Thymus (tissue), 14 donors: ENCODE measurements at places on chromosomes 13 and 19. TPM values are rescaled to one million over a fixed set of nuclear protein-coding genes. Genes with fewer than 3 reads are reported as not detected.

Gene ZNF586
- polyA plus RNA-seq: 15.2 TPM

DNA sequence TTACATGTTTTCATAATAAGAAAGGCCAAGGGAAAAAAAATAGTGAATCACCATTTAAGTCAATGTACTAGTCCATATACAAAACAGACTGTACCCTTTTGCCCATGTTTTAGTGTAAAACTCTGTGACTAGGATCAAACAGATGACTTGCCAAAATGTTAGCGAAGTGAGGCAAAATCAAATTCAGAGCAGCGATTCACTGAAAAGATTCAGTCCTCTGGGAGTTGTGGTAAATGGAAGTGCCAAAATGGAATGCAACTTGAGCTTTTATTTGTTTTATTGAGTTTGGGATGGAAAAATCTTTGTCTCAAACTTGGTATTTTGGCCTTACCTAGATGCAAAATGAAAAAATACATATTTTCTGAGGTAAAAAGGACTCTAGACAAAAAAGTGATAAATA, 9.1 kb downstream of the CDADC1 start:
- no peak overlapping the region for H3K4me3 ChIP-seq
- no peak overlapping the region for H3K27ac ChIP-seq
- no peak for DNase-seq
- H3K36me3 ChIP-seq: peaks cover 16% of the 10 kb centered on the region
- H3K4me1 ChIP-seq: no peaks in the 10 kb centered on the region

DNA sequence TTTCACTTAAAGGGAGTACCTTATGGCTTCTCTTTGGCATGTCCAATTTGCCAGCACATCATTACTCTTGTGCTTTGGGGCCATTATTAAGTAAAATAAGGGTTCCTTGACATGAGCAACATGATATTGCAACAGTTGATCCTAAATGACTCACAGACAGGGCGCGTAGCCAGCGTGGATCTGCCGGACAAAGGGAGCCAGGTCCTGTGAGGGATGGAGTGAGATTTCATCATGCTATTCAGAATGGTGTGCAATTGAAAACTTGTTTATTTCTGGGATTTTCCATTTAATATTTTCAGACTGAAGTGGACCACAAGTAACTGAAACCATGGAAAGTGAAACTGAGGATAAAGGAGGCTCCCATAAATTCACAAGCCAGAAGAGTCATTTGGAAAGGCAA, 48.6 kb upstream of the WASF3 start:
- no peak overlapping the region for H3K4me3 ChIP-seq
- H3K36me3 ChIP-seq: no peaks in the 10 kb centered on the region
- H3K27me3 ChIP-seq: no peaks in the 10 kb centered on the region
- H3K27ac ChIP-seq: no peak overlapping the region
- no peaks in the 10 kb centered on the region for H3K4me1 ChIP-seq

- DNase-seq: no peak
- H3K27ac ChIP-seq: no peak overlapping the region
- no peak overlapping the region for H3K4me3 ChIP-seq
- H3K4me1 ChIP-seq: no peaks in the 10 kb centered on the region
These were observed 12.2 kb downstream of the ZNF112 start for GRCh38 chr19:44344255-44344654.

Gene GSX1
- 0.37 TPM for polyA plus RNA-seq

- H3K4me3 ChIP-seq: no peak overlapping the region
- H3K27ac ChIP-seq: no peak overlapping the region
- DNase-seq: no peak
- peaks cover 3% of the 10 kb centered on the region for H3K4me1 ChIP-seq
- no peaks in the 10 kb centered on the region for H3K27me3 ChIP-seq
These were observed 132.1 kb downstream of the RGCC start for GRCh38 chr13:41589434-41589833.

- H3K4me1 ChIP-seq: no peaks in the 10 kb centered on the region
- no peaks in the 10 kb centered on the region for H3K27me3 ChIP-seq
- no peak overlapping the region for H3K27ac ChIP-seq
These were observed 90.9 kb downstream of the GJA3 start for GRCh38 chr13:20069956-20070355.

- no peaks in the 10 kb centered on the region for H3K27me3 ChIP-seq
- no peaks in the 10 kb centered on the region for H3K36me3 ChIP-seq
- no peak overlapping the region for H3K4me3 ChIP-seq
- peaks cover 38% of the 10 kb centered on the region for H3K4me1 ChIP-seq
These were observed 22.2 kb downstream of the FAM187B start for GRCh38 chr19:35206379-35206778.

DNA sequence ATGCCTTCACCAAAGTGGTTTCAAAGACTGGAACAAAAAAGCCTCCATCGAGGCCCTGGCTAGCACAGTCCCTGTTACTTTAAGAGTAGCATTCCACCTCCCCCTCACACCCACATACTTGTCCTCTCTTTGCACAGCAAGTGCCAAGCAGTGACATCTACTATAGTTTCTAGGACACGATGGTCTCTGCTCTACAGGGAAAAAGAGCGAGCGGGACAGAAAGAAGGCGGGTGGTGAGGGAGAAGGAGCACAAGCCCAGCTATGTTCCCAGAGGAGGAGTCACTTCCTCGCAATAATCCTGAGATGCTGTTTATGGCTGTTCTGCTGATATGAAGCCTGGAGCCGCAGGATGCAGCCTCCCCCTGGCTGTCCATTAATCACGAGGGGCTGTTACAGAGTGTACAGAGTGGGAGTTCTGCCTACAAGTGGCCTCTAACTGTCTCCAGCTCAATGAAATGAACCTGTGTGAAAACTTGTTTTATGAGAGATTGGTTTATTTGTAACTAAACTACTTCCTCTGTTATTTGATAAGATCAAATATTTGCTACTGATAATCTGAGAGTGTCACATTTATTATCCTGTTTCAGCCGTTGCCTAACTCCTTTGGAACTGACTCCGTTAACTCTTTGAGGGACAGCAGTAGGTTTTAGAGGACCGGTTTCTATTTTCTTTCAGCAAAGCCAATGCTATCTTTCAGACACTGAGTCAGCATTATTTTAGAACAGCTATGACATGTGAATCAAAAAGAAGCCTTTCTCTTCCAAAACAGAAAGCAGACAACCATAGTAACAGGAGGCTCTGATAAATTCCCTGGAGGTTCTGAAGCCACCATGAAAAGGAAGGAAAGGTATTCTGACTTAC, 208.0 kb downstream of the SPRY2 start:
- no peak overlapping the region for H3K4me3 ChIP-seq
- no peaks in the 10 kb centered on the region for H3K4me1 ChIP-seq
- no peak for DNase-seq
- no peaks in the 10 kb centered on the region for H3K36me3 ChIP-seq

DNA sequence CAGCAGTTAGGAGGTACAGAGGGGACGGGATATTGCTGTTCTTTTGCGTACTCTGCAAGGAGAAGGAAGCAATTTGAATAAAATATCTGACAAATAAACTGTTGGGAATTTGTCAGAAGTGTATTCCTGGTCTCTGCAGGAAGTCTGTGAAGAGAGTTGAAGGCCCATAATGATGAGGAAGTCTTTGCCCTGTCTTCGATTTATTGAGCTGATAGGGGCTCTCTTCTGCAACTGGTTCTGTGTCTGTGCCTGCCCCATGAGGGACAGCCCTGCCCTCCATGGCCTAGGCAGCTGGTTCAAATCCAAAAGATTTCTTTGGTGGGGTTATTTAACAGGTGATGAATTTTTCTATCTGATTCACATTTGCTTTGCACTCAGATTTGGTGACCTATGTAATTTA, 339.7 kb upstream of the EDNRB start:
- H3K27ac ChIP-seq: no peak overlapping the region
- H3K27me3 ChIP-seq: no peaks in the 10 kb centered on the region
- H3K4me1 ChIP-seq: no peaks in the 10 kb centered on the region
- no peak for DNase-seq

DNA sequence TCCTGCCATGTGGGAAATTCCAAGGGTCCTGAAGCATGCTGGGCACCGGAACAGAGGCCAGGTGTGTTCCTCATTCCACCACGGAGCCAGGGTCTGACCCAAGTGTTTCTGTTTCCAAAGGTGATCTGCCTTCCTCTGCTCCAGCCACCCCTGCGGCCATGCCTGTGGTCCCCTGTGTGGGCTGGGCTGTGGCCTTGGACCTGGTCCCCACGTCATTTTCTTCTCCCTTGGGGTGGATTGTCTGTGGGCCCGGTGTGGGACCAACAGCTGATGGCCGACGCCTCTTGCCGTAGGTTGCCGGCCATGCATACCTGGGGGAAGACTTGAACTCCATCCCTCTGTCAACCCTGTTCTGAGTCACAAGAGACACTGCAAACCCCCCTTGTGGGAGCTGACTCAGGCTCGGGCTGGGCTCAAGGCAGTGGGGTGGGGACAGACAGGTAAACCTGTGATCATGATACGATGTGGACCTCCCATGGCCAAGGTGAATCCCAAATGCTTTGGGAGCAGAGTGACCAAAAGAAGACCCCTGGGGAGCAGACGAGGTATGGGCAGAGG, 35.0 kb downstream of the ATP11A start:
- H3K27ac ChIP-seq: peak overlapping the region; percentile 83
- DNase-seq: no peak
- no peaks in the 10 kb centered on the region for H3K36me3 ChIP-seq
- no peaks in the 10 kb centered on the region for H3K27me3 ChIP-seq
- peaks cover 11% of the 10 kb centered on the region for H3K4me1 ChIP-seq

DNA sequence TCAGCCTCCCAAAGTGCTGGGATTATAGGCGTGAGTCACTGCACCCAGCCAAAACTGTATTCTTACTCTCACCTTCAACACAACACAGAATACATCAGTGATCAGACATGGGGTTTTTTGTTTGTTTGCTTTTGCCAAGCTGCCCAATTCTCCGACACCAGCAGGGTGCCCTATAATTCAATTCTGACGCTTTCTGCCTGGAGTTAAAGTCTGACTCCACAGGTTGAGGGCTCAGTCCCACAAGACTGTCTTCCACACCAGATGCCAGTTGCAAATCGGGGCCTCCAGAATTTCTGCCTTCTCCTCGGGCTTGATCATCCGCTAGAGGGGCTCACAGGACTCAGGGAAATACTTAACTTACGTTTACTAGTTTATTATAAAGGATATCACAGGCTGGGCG, 22.1 kb downstream of the FBN3 start:
- no peaks in the 10 kb centered on the region for H3K27me3 ChIP-seq
- H3K4me3 ChIP-seq: no peak overlapping the region
- no peaks in the 10 kb centered on the region for H3K36me3 ChIP-seq
- no peak for DNase-seq

- DNase-seq: peak; percentile 96
- H3K27ac ChIP-seq: peak overlapping the region; percentile 99
- no peaks in the 10 kb centered on the region for H3K36me3 ChIP-seq
These were observed 23.9 kb upstream of the ZNF846 start for GRCh38 chr19:9792206-9793070.

Gene ADGRE1
- polyA plus RNA-seq: 1.8 TPM

DNA sequence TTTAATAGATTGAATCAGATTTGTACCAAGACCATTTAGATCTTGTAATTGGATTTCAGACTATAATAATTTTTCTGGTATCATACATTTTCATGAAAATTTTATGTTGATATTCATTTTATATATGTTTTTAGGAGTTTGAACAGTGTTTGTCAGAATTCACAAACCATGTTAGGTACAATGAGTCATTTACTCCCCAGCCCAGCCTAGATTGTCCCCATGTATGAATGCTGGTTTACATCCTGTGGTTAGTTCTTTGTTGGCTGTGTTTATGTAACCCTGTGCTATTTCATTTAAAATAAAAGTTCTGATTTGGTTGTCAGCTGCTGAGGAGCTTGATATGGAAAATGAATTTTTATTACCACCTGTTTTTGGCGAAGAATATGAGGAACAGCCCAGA, 96.7 kb downstream of the GJA3 start:
- H3K4me1 ChIP-seq: no peaks in the 10 kb centered on the region
- H3K27me3 ChIP-seq: no peaks in the 10 kb centered on the region
- no peak for DNase-seq
- no peak overlapping the region for H3K4me3 ChIP-seq
- H3K27ac ChIP-seq: no peak overlapping the region
- H3K36me3 ChIP-seq: peaks cover 58% of the 10 kb centered on the region

DNA sequence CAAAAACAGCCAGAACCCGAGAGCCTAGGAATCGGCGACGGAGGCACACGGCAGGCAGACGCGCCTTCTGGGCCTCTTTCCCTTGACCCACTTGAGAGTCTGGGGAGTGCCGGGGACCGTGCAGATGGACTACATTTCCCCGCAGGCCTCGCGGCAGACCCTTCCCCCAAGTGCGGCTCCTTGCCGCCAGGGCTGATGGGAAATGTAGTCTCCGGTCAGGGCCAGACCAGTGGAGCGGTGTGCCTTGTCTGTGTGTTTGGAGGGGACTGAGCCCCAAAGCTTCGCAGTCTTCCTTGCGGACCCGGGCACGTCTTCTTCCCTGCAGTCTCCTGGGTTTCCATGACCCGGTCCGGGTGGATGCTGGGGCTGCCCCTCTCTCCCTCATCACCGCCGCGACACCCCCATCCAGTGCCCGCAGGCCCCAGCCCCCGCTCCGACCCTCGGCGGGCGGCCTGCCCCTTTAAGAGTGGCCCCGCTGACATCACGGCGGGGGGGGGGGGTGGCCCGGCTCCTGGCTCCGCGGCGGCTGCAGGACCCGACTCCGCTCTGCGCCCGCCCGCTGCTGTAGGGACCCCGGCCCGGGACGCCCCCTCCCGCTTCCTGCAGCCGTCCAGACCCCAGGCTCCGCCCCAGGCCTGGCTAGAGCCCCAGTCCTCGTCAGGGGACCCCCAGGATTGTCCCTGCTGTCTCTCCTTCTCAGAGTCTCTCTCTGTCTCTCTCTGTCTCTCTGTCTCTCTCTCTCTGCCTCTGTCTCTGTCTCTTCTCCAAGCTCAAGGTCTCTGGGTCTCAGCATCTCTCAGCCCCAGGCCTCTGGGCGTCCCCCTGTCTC, 758 bp upstream of the CACNG7 start:
- H3K27me3 ChIP-seq: peaks cover 51% of the 10 kb centered on the region
- H3K4me3 ChIP-seq: no peak overlapping the region
- no peak for DNase-seq
- peaks cover 3% of the 10 kb centered on the region for H3K4me1 ChIP-seq

Gene ACER1
- 2.8 TPM for polyA plus RNA-seq

GRCh38 chr13:30832845-30833332, 73.2 kb upstream of the MEDAG start:
- no peak overlapping the region for H3K4me3 ChIP-seq
- no peak for DNase-seq
- H3K27ac ChIP-seq: no peak overlapping the region
- peaks cover 28% of the 10 kb centered on the region for H3K27me3 ChIP-seq

DNA sequence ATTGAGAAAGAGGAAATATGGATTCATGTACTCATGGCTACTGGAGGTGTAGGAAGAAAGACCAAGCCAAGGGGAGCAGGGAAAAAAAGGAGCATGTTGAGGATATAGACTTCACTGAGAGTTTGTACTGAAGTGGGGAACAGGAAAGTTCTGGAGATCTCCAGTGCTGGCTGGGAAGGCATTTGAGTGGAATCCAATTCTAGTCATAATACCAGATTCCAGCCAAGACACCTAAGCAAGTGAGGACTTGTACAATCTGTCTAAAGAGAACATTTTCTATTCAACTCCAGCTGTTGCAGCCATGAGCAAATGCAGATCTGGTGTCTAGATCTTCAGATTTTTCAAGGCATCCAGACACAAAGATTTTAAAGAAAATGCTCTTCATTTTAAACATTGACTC, 412.5 kb downstream of the OXGR1 start:
- no peak for DNase-seq
- H3K27ac ChIP-seq: no peak overlapping the region
- H3K36me3 ChIP-seq: no peaks in the 10 kb centered on the region
- H3K4me3 ChIP-seq: no peak overlapping the region

- DNase-seq: no peak
- H3K27me3 ChIP-seq: no peaks in the 10 kb centered on the region
- H3K4me3 ChIP-seq: no peak overlapping the region
- H3K4me1 ChIP-seq: no peaks in the 10 kb centered on the region
These were observed 10.7 kb downstream of the ZNF460 start for GRCh38 chr19:57290970-57291369.
